ENCODE measurements at places on chromosomes 13 and 19.

DNA sequence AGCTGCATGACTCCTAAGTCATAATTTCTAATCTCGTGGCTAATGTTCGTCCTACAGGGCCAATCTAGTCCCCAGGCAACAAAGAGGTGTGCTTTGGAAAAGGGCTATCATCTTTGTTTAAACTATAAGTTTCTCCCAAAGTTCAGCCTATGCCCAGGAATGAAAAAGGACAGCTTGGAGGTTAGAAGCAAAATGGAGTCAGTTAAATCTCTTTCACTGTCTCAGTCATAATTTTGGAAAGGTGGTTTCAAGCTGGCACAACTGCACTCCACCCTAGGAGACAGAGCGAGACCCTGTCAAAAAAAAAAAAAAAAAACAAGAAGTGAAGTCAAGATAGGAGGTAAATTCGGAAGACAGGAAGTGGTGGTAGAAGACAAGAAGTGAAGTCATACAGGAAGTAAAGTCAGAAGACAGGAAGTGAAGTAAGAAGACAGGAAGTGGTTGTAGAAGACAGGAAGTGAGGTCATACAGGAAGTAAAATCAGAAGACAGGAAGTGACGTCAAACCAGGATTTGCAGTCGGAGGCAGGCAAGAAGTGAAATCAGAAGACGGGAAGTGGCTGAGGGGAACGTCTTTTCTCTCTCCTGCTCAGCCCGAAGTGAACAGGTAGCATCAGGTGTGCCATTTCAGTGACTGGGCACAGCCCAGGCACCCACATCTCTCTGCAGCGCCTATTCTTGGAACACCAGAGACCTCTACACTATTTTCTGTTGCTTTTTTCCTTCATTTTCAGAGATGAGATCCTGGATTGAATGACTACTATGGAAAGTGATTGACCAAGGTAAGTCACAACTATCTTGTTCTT is 32.2 kb downstream of the GP6 start:
- DNase-seq, result peak; percentile 57

GRCh38 chr13:114023716-114024602 is 50.1 kb upstream of the C13orf46 start:
- DNase-seq, result no peak

DNA sequence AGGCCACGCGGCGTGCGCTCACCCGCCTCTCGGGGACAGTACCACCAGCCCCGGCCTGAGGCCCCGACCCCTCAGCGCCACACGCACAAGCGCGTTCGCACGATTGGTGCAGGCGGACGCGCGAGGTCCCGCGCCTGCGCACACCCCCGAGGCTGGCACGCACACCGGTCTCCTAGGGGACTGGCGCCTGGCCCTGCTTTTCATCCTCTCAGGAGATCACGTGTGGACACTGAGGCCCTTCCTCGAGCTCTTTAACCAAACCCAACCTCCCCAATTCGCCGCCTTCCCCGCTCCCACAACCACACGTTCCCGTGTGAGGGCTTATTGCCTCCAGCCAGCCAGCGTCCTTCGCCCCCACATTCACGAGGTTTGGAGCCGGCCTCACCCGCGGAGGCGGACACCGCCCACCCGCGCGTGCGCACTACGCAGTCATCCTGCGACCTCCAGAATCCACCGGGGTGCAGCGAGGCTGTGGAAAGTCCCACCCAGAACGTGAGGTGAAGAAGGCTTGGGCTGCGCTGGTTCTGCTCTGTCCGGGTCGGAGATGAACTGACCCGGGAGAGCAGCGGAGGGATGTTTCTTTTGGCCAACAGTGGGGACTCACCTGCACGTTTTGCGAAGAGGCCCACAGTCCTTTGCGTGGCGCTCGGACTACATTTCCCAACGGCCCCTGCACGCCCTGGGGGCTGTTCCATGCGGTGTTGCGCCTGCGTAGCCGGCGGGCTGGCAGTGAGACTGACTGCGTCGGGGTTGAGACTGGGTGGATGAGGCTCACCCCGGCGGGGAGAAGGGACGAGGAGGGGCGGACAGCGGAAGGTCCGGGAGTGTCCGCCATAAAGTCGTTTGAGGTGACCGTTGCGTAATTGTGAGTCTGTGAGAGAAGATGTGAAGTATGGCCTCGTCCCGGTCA is 539 bp upstream of the ZNF667 start:
- peak; percentile 2 for DNase-seq

GRCh38 chr19:33724021-33724720 is 72.5 kb upstream of the KCTD15 start:
- no peak for DNase-seq

DNA sequence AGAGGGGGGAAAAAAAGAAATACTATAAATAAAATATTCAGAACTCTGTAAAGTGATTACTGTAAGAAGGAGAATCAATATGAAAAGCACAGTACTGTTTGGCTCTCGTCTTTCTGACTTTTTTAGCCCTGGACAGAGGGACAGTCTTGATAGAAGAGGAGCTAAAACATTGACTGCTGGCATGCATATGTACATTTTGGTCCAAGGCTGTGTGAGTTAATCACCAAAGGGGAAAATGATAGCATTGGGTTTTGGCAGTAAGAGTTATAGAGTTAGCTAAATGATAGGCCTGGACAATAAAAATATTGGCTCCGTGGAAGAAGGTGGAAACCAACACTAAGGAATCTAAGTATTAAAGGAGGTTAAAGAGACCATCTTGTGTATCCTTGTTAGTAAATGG is 50.3 kb downstream of the RAP2A start:
- DNase-seq, result no peak

Data from effector memory CD8-positive, alpha-beta T cell (primary cell).